ENCODE measurements at places on chromosomes 4 and X.

DNA sequence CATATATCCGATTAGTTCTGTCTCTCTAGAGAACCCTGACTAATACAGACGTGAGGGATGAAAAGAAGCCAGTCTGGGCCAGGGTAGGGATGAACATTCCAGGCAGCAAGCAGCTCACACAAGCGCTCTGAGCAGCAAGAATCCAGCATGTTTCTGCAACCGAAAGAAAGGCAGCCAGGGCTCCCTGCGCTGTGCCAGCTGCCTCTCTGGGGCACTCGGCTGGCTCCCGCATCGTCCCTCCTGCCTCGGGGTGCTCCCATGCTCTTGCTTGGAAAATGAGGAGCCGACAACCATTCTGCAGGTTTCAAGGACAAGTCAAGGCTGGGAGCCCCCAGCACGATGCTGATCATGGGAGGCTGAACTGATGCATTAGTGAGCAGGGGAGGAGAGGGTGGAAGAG lies 7.0 kb downstream of the JAKMIP1 start:
- no peak for DNase-seq

GRCh38 chr4:6578221-6578620 lies 3.2 kb downstream of the MAN2B2 start:
- no peak for DNase-seq

GRCh38 chr4:28886934-28887333 lies 1833.2 kb upstream of the PCDH7 start:
- no peak for DNase-seq

DNA sequence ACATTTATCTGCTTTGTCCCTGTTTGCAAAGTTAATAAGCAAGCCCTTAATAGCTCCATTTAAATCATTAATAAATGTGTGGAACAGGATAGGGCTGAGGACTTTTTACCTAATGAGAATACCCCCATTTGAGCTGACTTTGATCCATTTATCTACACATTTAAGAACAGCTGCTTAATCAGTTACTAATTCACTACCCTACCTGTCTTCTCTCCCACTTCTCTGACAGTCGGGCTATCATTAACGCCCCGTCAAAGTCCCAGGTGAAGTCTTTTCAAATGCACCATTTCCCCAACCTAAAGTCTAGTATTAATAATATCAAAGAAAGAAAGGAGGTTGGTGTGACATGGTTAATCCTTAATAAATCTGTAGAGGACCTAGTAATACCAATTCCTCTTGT lies 57.2 kb upstream of the NAP1L5 start:
- no peak for DNase-seq

GRCh38 chr4:173703021-173703420 lies 173.0 kb upstream of the HAND2 start:
- DNase-seq = no peak

DNA sequence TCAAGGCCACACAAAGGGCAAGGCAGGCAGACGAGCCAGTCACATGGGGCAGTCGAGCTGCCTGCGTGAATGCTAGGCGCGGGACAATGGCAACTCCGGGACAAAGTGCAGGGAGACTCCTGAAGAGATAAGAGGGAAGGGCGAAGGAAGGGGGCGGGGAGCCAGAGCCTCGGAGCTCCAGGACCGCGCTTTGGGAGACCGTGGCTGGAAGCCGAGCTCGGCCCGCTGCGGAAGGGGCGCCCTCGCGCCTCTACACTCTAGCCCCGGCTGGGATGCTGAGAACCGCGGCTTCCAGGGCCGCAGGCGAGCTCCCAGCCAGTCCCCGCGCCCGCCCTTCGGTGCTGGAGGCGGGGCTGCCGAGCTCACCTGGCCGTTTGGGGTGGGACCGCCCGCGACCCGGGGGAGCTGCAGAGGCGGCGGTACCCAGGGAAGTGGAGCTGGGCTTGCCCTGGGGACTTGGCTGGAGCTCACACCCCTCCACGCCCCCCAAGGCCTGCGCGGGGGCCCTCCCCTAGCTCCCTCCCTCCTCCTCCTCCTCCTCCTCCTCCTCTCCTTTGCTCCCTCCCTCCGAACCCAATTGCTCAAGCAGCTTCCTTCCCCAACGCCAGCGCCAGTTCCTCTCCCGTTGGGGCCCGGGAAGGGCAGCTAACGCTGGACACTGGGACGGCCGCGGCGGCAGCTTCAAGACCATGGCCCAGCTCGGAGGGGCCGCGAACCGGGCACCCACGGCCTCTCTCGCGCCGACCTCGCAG lies at the start of gene SOWAHD:
SOWAHD (plus strand) TSS at position 610 of the 752 bp plus-strand sequence; CDS start at position 690, 80 bp downstream.
- no peak for DNase-seq

DNA sequence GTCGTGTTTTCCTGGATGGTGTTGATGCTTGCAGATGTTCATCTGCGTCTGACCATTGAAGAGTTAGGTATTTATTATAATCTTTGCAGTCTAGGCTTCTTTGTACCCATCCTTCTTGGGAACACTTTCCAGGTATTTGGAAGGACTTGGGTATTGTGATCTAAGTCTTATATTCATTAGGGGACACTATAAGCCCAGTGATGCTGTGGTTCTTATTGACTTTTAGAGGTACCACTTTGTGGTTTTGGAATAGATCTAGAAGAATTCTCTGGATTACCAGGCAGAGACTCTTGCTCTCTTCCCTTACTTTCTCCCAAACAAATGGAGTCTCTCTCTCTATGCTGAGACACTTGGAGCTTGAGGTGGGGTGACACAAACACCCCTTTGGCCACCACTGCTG lies 41.6 kb downstream of the AFM start:
- DNase-seq = no peak

DNA sequence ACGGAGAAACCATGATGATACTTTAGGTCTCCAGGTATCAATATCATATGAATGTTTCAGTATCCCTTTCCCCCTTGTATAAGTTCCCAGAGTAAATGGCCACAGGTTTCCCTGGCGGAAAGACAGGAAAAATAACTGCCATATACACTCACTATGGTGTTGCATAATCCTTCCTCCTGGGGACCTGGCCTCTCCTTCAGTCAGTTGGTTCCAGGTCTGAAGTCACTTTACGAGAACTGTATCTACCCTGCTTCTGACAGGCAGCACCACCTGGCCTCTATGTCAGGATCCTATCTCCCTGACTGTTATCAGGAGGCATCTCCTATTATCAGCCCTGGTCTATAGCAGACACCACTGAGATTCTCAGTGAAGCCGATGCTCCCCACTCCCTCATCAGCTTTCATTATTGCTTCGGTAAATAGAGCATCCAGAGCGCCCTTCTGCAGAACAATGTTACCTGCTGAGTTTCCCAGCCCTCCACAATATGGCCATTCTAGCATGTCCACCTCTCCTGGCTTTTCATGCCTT lies 22.6 kb downstream of the HAUS3 start:
- DNase-seq = no peak

DNA sequence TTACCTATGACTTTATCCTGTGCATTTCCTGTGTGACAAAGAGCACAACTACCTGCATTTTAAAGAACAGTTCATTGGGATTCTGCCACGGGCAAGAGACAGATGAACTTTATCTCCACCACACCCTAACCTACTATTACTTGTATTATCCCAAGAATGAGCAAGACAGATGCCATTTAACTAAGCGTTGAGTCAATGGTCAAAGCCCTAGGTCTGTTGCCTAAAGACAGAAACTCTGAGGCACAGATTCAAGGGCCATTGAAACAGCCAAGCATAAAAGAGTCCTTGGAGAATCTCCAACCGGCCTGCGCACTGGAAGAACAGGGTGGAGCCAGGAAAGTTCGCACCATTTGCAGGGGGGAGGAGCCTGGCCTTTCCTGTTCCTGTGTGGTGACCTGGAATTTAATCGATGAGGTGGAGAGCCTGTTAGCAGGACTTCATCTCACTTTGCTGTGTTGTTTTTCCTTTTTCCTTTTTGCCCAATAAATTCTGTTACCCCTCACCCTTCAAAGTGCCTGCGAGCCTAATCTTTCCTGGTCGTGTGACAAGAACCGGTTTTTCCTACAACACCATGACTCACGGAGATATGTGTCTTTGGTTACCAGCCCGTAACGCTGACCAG lies 146.4 kb upstream of the DIAPH2 start:
- no peak for DNase-seq

GRCh38 chr4:18442957-18443356 lies 421.4 kb upstream of the LCORL start:
- DNase-seq = no peak

DNA sequence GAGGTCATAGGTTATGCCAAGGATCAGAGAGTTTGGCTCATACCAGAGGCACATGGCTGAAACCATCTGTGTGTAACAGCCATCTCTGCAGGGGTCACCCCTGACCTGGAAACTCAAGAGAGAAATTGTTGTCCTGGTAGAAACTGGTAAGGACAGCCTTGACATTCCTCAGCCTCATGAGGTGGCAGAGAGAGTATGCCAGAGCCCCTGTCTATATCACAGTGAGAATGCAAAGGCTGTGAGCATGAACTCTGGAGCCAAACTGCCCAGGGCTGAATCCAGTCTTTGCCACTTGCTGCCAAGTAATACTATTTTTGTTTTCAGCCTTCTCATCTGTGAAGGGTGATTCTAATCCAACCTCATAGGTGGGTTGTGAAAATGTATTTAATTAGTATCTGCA lies 37.1 kb upstream of the CCDC149 start:
- no peak for DNase-seq

DNA sequence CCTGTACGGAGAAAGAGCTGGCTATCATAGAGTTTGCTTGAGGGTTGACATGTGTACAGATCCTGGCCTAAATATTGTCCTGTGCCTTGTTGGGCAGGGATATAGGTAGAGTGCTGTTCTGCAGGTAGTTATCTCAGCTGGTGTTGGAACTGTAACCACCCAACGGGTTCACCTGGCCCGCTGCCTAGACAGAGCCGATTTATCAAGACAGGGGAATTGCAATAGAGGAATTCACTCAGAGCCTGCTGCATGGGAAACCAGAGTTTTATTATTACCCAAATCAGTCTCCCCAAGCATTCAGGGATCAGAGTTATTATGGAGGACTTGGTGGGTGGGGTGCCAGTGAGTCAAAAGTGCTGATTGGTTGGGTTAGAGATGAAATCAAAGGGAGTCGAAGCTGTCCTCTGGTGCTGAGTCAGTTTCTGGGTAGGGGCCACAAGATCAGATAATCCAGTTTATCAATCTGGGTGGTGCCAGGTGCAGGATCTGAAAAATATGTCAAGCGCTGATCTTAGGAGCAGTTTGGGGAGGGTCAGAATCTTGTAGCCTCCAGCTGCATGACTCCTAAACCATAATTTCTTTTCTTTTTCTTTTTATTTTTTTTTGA lies 42.5 kb upstream of the XIAP start:
- DNase-seq = no peak

- DNase-seq = no peak
Observed at GRCh38 chrX:120692319-120692718, 62.5 kb upstream of the C1GALT1C1 start.

DNA sequence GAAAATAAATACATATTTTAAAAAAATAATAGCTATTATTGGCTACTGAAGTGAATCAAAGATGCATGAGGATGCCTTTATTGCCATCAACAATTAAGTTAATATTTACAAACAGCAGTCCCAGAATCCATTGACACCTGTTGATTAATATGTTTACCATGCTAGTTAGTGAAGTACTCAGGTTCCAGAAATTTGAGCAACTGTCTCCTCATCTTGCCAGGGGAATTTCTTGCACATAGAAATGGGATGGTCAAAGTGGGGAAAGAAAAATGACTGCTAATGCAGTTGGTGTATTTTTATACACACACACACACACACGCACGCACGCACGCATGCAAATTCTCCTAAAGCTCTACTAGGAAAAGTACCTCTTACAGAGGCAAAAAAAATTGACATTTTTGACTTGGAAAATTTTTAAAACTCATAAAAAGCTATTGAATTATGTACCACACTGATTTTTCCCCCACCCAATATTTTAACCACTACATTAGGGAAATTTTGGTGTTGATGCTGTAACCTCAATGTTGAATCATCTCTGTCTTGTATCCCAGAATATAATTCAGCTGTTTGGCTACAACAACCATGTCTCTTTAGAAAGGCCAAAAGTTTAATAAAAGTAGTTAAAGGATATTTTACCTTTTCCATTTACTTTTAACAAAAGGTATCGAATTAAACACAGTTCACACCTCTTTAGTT lies 105.3 kb upstream of the TMEM150C start:
- no peak for DNase-seq

DNA sequence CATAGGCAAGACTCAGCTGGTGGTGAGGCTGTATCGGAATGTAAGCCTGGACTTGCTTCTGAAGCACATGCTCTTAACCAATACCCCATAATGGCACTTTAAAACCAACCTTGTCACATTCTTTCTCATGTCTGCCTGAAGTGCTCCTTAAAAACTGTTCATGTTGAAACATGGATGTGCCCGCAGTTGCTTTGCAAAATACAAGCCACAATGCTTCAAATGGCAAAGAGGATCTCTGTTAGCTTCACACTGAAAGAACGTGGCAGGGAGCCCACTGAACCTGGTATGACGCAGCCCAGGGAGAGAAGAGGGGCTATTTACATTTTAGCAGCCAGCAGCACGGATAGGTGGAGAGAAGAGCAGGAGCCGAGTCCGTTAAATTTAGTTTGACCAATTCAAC lies 29.3 kb downstream of the SOD3 start:
- no peak for DNase-seq

DNA sequence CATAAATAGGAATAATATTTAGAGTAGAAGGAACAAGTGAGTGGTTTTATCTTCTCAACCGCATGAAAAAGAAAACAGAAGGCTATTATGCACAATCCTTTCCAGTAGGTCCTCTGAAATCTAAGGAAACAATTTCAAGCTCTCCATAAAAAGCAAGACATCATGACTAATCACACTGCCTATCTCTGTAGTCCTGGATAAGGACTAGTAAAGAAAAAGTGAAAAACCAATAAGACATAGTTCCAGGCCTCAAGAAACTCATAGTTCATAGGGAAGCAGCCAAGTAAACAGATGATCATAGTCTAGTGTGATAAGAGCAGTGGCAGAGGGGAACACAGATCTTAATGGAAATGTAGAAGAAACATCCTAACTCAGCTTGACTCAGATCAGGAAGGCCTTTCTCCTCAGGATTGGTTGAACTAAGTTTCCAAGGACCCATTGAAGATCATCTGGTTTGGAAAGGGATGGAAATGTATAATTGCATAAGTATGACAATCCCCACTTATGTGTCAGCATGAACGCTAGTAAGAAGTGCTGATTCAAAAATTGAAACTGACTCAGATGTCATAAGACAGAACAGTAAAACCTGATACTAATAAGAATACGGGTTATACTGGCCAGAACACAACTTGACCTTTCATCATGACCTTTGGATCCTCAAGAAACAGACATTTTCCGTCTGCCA lies 155.3 kb downstream of the GRIA3 start:
- no peak for DNase-seq

- DNase-seq = peak; percentile 67
Observed at GRCh38 chr4:157220371-157220881, at the start of gene GRIA2. TSS of gene GRIA2 (plus strand) at chr4:157220728. CDS start at chr4:157221043, 315 bp downstream.

DNA sequence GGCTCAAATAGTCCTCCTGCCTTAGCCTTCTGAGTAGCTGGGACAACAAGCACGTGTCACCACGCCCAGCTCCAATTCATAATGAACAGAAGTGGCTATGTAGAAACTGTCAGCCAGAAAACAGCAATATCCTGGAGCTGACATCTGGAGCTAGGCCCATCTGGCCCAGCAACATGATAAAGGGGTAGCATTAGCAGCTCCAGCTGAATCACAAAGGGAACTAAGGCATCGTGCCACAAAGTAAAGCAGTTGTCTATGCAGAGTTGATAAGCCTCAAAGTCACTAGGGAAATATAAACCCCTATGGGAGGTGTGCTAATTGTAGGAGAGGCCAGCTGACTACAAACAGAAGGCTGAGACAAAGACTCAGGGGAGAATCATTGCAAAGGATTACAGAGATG lies 270.5 kb upstream of the GPC4 start:
- no peak for DNase-seq
